ENCODE measurements at places on chromosomes 5 and 9.

- no peak for DNase-seq
Observed at GRCh38 chr5:151772029-151772845, 483 bp downstream of the G3BP1 start.

DNA sequence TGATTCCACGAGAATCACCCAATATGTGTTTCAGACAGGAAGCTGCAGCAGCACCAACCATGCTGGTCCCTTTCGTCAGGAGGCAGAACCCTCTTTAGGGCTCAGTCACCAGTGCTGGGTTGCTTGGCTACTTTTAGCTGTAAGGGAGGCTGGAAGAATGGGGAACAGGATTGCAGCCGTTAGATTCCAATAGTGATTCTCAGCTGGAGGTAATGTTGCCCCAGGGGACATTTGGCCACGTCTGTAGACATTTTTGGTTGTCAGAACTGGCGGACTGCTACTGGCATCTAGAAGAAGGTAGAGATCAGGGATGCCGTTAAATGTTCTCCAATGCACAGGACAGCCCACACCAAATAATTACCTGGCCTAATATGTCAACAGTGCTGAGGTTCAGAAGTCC lies 81.8 kb downstream of the ANKRD33B start:
- no peak for DNase-seq

GRCh38 chr9:29861803-29862202 lies 2288.5 kb upstream of the C9orf72 start:
- no peak for DNase-seq

DNA sequence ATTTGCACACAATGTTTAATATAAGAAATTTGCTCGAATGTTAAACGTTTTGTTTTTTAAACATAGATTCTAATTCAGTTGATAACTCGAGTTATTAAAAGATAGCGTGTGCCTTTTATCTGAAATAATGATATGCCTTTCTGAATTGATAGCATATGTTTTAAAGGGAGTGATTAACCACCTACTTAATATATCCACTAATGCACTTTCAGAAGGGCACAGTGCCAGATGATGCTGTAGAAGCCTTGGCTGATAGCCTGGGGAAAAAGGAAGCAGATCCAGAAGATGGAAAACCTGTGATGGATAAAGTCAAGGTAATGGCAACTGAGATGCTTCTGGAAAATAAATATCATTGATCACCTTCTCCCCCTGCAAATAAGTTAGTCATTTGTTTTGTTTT lies 53.9 kb downstream of the ERAP1 start:
- DNase-seq = no peak

- DNase-seq = peak; percentile 97
Observed at GRCh38 chr5:59069438-59070079, 486.7 kb downstream of the RAB3C start.

GRCh38 chr5:68246802-68247201 lies 31.2 kb downstream of the PIK3R1 start:
- no peak for DNase-seq

DNA sequence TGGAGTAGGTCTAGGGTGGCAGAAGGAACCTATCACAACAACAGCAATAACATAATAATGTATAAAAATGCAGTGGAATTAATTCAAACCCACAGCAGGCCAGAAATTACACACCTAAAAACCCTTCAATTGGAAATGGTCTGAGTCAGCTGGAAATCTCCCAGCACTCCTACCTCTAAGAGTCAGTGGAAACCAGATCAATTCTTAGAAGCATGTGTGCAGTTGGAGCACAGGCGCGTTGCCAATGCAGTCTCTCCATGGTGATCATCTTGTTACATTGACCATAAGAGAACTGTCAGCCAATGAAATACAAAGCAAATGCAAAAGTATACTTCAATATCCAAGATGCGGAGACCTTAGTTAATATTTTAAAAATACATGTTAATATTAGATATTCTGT lies 15.1 kb upstream of the CSNK1G3 start:
- peak; percentile 37 for DNase-seq

DNA sequence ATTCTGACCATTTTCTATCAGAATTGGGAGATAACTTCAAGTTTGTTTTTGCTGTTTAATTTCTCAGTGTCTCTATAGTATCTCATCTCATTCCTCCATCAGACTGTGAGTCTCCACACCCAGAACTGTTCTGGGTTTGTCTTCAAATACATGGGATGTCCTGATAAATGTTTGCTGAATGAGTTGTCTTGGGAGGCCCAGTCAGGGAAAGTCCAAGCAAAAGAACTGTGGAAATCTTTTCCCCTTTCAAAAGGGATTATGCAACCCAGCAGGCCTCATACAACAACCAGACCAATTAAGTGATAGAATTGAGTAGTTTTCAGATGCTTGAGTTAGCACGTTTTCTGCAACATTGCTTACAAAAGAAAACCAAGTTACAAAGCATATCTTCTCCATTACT lies 324.4 kb downstream of the BRINP1 start:
- peak; percentile 75 for DNase-seq

DNA sequence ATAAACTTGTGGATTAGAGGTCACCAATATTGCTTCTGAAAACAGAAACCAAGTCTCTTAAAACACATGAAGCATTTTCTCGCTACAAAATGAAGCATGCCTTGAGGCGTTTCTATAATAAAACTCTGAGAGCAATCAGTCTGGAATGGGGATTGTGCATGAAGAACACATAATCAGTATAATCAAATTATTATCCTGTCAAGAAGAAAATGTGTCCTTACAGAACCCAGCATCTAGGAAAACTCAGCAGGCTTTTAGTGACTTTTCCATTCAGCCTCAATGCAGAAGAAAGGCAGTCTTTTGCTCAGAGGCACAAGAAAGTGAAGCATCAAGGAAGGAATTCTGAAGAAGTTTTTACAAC lies 121.9 kb downstream of the CDH18 start:
- DNase-seq = peak; percentile 50

GRCh38 chr5:78497573-78498533 lies 137.4 kb downstream of the SCAMP1 start:
- DNase-seq = no peak

DNA sequence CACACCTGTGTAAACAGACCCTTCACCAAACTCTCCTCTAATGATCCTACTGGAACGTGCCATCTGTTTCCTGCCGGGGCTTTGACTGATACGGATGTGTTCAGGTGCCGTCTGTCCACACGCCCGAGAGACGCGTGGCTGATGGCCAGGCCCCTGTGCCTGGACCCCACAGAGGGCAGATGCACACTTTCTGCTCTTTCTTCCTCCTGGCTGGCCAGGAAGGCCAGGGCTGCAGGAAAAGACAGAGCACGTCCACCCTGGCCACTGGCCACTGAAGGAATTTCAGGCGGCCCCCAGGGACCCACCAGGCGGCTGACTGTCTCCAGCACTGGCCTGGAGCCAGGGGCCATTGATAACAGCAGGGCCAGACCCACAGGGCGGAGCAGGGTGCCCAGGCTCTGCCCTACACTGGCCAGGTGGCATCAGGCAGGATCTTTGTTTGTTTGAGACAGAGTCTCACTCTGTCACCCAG lies 3.6 kb upstream of the ENG start:
- DNase-seq = no peak

GRCh38 chr9:10903969-10904368 lies 291.2 kb upstream of the PTPRD start:
- no peak for DNase-seq

DNA sequence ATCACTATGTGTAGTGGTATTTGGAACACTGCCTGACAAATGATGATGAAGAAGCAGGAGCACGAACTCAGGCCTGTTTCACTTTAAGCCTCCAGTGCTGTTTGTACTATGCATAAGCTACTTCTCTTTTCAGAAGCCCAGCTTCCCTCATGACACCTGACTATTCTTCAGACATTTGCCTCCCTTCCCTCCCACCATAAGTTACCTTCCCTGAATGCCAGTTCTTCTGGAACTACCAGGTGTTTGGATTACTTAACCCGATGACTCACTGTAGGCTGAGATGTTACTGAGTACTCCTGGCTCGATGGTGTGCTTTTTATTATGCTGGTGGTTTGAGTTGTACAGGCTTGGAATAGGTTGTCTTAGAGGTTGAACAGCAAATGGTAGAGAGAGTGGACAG lies 180.0 kb downstream of the SPATA31D1 start:
- peak; percentile 90 for DNase-seq

GRCh38 chr9:22645893-22646292 lies 199.3 kb downstream of the DMRTA1 start:
- DNase-seq = no peak

DNA sequence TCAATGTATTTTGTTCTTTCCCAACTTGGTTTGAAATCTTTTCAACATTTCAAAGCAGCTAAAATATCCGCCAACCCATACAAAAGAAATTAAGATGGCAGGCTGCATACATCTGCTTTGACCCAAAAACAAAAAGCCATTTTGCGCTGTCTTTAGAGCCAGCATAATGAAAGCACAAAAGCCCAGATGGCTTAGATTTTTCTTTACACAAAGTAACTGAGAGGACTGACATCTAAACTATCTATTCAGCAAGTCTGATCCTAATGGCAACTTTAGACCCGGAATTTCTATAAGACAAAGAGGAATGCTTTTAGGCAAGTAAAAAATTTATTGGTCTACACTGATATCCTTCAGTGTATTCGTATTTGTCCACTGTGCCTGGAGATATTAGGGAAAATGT lies 86.3 kb downstream of the MYO10 start:
- no peak for DNase-seq

DNA sequence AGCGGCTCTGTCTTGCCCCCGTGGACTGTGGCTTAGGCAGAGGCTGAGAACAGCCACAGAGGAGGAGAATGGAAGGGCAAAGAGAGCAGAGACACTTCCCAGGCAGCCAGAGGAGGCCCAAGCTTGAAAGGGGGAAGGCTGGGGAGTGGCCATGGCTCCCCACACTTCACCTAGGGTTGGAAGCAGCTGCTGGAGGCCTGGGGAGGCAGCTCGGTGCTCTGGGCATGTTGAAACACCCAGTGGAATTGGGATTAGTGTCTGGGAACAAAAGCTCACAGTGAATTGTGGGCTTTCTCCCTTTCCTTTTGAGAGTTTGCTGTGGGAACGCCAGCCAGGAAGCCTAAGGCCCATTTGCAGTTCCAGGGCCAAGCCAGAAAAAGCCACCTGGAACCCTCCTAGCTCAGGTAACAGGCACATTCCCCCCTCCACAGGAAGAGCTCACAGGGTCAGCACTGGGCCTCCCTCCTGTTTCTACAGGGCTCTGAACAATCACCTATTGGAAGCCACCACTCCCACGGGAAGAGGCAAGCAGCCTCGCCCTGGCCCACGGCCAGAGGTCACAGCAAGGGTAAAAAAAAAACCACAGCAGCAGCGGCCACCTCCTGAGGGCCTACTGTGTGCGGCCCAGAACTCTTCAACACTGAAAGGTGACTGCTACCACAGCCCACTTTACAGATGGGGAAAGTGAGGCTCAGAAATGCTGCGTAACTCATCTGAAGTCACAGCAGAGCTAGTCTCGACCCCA lies 20.2 kb downstream of the EEIG1 start:
- no peak for DNase-seq

- no peak for DNase-seq
Observed at GRCh38 chr9:78928625-78929405, 631.9 kb downstream of the PSAT1 start.

- no peak for DNase-seq
Observed at GRCh38 chr5:150146862-150147601, 8.6 kb downstream of the PDGFRB start.

GRCh38 chr5:35031276-35031675 lies 16.5 kb downstream of the AGXT2 start:
- DNase-seq = peak; percentile 100

DNA sequence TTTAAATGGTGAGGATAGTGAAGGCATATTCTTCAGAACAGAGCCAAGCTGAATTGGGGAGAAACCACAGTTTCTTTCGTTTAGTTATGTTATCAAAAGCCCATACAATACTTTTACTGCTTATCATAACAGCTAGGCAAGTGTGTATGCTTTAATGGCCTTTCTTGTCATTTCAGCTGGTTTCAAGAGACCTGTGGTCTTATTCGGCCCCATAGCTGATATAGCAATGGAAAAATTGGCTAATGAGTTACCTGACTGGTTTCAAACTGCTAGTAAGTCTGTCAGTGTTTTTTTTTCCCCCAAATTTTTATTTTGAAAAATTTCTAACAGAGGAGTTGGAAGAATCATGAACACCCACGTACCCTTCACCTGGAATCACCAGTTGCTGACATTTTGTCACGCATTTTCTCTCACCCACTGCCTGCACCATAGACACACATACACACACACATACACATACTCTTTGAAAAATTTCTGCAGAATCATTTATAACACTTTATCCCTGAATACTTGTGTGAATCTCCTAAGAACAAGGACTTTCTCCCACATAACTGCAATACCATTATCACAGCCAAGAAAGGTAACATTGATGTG lies 63.7 kb downstream of the TJP2 start:
- no peak for DNase-seq

DNA sequence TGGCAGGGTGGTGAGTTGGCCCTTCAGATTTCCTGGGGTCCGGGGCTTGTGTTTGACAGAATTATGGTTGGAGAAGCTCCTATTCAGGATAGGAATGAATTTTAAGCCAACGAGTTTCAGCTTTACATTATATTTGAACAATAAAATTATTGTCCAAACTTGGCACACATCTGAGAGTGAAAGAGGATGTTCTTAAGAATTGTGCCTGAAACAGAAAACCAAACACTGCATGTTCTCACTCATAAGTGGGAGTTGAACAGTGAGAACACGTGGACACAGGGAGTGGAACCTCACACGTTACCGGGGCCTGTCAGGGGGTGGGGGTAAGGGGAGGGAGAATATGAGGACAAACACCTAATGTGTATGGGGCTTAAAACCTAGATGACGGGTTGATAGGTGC lies 111.8 kb upstream of the ACTBL2 start:
- DNase-seq = no peak

DNA sequence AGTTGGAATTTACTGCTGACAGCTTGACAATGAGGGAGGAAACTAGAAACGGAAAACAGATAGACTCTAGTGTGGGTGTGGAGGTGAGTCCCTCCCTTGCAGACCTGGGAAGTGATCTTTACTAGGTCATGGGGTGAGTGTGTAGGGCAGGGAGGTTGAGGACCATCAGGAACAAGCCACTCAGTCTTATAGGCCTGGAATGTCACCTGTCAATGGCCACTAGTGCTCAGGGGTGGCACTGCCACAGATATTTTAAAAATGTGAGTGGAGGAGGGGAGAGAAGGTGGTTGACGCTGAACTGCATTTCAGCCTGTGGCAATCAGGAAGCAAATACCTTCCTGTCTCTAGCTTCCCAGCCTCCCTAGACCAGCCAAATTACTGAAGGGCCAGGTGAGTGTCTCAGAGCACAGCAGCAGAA lies 9.0 kb downstream of the OR2S2 start:
- peak; percentile 33 for DNase-seq

GRCh38 chr5:154143211-154143641 lies 47.3 kb upstream of the GALNT10 start:
- DNase-seq = peak; percentile 50

DNA sequence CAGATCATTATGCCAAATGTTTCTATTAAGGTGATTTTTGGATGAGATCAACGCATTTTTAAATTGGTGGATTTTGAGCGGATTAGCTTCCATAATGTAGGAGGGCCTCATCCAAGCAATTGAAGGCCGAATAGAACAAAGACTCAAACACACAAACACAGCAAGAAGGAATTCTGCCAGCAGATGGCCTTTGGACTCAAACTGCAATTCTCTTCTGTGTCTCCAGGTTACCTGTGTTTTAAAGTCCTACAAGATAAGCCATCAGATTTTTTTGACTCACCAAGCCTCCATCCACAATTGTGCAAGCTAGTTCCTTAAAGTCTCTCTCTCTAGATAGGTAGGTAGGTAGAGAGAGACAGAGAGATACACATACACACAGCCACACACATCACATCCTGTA lies 25.5 kb downstream of the CDH6 start:
- peak; percentile 28 for DNase-seq

Data from renal cortical epithelial cell (primary cell).